Stimulated activated CD4-positive, alpha-beta T cell treated with anti-CD3 and anti-CD28 coated beads, Interleukin-1b, Interleukin-23, amount 100 ng/mL, for 1 hour (primary cell): ENCODE measurements at places on chromosomes 7 and 10.

GRCh38 chr10:14665304-14665703 is 109.4 kb downstream of the FAM107B start:
- no peak for DNase-seq

- DNase-seq: no peak
Observed at GRCh38 chr7:130273081-130273932, 6.6 kb downstream of the CPA2 start.

- no peak for DNase-seq
Observed at GRCh38 chr7:98488167-98488566, 87.3 kb upstream of the BAIAP2L1 start.

- no peak for DNase-seq
Observed at GRCh38 chr7:158186864-158187693, 400.5 kb downstream of the PTPRN2 start.

DNA sequence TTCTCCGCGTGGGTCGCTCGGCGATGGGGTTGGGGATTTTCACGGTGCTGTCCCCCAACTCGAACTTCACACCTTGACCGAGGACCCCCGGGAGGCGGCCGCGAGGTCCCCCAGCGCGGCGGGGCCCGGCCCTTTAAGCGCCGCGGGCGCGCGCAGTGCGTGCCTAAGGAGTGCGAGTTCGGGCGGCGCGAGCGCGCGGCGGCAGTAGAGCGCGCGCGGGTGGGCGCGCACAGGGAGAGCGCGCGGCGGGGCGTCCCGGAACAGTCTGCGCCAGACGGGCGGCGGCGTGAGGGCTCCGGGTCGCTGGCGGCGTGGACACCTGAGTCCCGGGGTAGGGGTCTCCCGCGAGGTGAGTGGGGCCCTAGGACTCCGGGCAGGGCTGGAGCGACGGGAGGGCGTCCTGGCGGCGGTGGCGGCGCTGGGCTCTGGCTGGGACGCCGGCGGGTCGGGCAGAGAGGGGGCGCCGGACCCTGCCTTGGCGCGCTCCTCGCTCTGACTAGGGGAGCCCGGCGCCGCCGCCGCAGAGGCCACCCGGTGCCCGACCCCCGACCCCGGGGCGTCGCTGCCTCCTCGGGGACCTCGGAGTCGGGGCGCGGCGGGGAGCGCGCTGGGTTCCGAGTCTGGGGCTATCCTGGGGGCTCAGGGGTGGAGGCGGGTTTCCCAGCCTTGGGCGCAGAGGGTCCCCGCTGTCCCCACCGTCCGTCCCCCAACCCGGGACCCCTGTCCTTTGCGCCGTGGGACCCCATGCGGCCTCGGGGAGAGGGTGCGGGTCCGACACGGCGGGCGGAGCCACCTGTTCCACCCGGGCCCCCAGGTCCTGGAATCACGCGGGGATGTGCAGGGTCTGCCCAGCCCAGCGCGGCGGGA is at the start of gene PROSER2:
PROSER2 (plus strand) TSS at position 235 of the 867 bp plus-strand sequence. CDS start 28,722 bp downstream, outside the sequence.
- DNase-seq: peak; percentile 17

DNA sequence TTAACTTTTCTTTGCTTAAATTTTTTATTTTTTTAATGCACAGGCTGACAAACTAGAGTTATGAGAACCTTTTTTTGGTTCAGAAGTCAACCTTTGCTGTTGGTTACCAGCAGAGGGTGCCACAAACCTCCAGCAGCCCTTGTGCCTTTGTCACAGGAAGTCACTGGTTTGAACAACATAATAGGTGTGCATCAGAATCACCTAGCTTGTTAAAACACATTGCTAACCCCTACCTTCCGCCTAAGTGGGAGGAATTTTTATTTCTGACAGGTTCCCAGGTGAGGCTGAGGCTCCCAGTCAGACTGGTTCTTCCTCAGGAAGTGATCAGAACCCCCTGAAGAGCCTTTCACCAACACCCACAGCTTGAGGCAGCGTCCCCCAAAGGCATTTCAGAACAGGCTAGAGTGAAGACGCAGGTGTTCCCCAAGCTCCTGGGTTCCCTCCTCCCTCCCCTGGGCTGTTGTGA is 22.6 kb upstream of the VDAC2 start:
- DNase-seq: peak; percentile 33

DNA sequence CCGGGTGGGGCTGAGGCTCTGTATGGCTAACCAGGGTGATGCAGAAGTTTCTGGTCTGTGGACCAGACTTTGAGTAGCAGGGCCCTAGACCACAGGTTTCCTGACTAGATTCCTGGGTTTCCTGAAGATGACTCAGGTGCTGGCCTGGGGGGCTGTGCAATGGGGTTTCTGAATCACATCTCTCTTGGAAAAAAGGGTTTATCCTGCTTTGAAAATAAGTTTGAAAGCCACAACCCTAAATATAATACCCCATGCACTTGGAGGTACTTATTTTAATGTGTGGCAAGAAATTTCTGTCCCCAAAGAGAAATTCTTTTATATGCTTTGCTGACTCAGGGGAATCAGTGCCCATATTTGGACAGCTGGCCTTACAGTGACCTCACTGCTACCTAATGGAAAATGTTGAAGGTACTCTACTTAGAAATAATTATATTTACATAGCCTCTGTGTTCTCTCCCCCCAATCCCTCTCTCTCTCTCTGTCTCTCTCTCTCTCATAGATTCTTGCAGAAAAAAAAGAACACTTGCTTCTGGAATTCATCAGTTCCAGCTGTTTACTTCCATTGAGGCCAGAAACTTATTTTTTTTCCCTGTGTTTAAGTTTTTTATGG is 184.4 kb upstream of the LYZL2 start:
- DNase-seq: no peak

DNA sequence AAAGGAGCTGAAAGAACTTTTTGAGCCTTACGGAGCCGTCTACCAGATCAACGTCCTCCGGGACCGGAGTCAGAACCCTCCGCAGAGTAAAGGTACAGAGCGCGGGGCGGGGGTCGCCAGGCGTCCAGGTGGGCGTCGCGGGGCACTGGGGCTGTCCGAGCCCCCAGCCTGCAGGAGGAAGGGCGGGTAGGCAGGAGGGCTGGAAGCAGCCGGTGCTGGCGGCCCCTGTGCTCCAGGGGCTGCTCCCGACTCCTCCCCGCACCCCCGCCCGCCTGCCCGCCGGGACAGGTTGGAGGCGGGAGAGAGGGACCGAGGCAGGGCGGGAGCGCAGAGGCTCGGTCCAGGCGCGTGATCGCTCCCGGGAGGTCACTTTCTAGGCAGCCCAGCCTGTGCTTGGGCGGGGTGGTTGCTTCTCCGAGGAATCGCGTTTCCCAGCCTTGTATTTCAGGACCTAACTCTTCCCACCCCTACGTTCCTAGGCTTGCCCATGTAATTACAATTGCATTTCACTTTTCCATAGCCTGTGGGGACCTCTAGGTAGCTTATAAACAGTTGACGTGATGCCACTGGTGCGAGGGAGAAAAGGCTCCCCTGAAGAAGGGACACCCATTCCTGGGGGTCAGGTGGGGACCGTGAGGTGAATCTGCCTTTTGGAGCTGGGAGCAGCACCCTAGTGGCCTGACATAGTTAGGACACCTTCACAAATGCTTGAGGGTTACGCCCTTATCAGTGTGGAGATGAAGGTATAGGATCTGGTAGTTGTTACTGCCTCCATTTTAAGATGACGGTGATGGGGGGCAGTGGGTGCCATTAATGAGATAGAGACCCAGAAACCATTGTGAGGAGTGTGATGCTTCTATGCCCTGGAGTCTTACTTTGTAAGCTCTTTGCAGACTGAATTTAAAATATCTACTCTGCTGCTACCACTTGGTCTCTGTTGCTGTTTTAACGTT is 148.2 kb downstream of the CELF2 start:
- peak; percentile 52 for DNase-seq

GRCh38 chr7:12865593-12865992 is 178.2 kb downstream of the ARL4A start:
- no peak for DNase-seq

DNA sequence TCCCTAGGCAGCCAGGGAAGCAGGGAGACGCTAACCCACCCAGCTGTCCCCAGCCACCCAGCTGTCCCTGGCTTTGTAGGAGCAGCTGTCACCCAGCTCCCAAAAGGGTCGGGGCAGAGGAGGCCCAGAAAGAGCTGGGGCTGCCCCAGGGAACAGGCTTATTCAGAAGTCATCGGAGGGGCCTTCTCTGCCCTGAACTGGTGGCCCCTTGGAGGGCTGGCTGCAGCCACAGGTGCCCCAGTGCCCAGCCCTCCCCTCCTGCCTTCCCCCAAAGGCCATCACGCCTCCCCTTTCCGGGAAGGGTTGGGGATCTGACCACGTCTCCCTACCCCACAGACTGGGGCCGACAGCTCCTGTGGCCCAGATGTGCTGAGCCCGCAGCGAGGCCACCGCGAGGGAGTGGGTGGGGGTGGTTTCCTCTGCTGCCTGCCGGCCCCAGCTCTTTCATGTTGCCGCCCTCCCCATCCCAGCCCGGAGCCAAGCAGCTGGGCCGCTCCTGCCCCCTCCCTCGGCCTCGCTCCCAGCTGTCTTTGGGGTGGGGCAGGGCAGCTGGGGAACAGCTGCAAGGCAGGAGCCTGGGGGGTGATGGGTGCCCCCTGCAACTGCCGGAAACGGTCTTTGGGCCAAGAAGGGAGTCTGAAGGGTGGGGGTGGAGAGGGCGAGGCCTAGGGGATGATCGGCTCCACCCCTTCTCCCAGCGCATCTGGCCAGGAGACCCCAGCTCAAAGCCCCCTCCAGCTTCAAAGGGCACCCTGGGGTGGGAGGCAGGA is 16.8 kb downstream of the TRIM8 start:
- DNase-seq: no peak

DNA sequence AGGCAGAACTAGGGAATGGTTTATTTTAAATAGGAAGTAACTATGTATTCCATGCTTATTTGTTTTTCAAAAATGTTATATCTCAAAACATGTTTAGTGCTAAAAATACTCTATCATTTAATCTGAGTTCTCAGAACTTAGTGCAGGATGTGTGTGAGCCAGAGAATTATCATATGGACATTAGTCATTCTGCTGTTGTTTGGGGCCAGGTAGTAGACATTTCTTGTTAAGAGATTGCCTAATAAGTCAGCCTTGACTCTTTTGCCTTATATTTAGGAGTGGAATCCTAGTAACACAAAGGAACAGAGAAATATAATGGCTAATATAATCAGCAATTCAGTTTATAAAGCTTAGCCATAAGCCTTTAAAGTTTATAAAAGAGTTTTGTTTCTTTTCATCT is 149.8 kb downstream of the CCSER2 start:
- no peak for DNase-seq

- no peak for DNase-seq
Observed at GRCh38 chr7:77702968-77703472, 6.8 kb downstream of the RSBN1L start.

DNA sequence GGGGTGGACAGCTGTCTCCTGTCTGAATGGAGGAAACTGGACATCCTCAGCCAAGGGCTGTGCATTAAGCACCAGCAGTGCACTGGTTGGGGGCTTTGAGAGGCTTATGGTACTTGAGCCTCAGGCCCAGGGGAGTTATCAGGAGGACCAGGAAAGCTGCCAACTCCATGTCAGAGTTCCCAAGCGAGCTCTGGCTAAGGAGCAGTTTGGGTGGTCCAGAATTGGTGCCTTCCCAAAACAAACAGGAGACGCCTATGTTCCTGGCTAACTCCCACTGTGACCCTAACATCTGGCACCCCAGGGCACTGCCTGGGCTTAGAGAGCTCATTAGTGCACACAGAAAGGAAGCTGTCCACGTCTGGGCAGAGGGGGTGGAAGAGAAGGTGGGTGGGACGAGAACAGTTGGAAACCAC is 408.6 kb upstream of the NPVF start:
- DNase-seq: no peak

- DNase-seq: no peak
Observed at GRCh38 chr7:157335991-157336382, 817 bp upstream of the DNAJB6 start.

DNA sequence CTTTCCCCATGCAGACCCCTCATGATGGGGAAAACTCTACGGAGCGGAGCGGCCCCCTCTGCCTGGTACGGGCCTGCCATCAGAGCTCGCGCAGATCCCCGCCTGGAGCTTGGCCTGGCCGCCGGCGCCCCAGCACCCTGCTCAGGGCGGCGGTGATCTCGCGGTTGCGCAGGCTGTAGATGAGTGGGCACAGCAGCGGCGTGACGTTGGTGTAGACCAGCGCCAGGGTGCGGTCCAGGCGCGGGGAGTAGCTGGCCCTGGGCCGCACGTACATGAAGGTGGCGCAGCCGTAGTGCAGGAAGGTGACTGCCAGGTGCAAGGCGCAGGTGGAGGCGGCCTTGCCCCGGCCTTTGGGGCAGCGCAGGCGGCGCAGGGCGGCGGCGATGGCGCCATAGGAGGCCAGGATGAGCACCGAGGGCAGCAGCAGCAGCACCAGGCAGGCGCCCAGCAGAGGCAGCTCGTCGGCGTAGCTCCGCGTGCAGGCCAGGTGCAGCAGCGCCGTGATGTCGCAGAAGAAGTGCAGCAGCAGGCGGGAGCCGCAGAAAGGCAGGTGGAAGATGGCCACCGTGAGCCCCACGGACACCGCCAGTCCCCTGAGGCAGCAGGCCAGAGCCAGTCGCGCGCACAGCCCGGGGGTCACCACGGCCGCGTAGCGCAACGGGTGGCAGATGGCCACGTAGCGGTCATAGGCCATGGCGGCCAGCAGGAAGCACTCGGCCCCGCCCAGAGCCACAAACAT is 33.4 kb downstream of the TAS2R41 start:
- DNase-seq: no peak

GRCh38 chr10:5968681-5969453 is 8.5 kb downstream of the IL15RA start:
- no peak for DNase-seq

GRCh38 chr7:131816391-131817007 is 260.1 kb upstream of the PODXL start:
- no peak for DNase-seq
